ENCODE measurements at places on chromosomes 4 and X. TPM values are rescaled to one million over a fixed set of nuclear protein-coding genes. Genes with fewer than 3 reads are reported as not detected.

DNA sequence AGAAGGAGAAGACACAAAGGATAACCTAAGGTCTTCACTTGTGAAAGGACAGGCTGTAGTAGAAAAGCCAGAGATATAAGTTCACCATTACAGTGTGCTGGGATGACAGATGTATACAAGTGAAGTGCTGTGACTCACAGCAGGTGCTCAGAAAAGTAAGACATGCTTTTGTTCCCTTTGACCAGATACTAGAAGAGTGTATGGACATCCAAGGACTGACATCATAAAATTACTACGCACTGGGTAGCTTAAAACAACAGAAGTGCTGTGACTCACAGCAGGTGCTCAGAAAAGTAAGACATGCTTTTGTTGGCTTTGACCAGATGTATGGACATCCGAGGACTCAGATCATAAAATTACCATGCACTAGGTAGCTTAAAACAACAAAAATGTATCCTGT, 61.6 kb upstream of the BTC start:
- no peak for DNase-seq

DNA sequence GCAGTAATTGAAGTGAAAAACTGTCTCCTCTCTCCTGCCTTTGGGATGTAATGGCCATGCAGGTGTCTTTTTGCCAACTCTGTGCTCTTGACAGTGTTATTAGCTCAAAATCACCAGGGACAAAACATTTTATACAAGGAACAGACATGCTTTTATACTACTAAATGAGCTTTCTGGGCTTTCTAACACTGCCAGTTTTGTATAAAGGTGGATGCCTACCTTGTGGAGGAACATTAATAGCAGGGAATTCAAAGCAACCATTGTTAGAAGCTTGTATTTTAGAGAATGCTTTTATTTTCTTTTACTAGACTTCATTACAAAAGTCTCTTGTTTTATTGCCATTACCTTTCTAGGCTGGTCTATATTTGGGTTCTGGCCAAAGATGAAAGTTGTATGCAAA, 54.7 kb upstream of the ARSJ start:
- no peak for DNase-seq

DNA sequence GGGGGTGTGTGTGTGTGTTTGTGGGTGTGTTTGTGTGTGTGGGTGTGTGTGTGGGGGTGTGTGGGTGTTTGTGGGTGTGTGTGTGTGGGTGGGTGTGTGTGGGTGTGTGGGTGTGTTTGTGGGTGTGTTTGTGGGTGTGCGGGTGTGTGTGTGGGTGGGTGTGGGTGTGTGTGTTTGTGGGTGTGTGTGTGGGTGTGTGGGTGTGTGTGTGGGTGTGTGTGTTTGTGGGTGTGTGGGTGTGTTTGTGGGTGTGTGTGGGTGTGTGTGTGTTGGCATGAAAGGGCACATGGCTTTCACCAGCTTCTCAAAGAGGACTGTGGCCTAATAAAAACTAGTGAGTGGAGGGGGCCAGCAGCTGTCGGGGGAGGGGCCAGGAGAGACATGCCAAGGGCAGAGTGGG, 25.3 kb upstream of the ZNF185 start:
- no peak for DNase-seq

CFAP299 gene
- not detected for total RNA-seq

SOX3 gene
- total RNA-seq: not detected

CAPN6 gene
- total RNA-seq: not detected

ADGRA3 gene
- 13.2 TPM for total RNA-seq

UBE2K gene
- 69.5 TPM for total RNA-seq

DNA sequence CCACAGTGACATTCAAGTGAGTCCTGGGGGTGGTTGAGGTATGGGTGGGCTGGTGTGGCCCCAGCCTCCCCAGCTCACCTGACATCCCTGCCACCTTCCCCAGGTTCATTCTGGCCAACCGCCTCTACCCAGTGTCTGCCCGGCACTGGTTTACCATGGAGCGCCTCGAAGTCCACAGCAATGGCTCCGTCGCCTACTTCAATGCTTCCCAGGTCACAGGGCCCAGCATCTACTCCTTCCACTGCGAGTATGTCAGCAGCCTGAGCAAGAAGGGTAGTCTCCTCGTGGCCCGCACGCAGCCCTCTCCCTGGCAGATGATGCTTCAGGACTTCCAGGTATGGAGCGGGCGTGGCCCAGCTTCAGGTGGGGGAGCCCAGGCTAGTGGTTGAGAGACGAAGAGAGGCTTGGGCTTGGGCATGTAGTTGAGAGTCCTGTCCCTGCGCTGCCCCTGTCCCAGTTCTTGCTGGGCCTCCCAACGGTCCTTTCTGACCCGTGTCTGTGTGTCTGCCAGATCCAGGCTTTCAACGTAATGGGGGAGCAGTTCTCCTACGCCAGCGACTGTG, 1.7 kb upstream of the GDI1 start:
- DNase-seq: no peak

SOWAHD gene
- total RNA-seq: 0.23 TPM

GRCh38 chrX:123909523-123909922, 49.7 kb downstream of the XIAP start:
- DNase-seq: no peak

- DNase-seq: no peak
Observed at GRCh38 chr4:126441173-126442035, 1126.6 kb downstream of the FAT4 start.

- DNase-seq: no peak
Observed at GRCh38 chr4:159283696-159284095, 180.8 kb downstream of the RAPGEF2 start.

- DNase-seq: no peak
Observed at GRCh38 chr4:6876440-6876839, 33.2 kb upstream of the TBC1D14 start.

DNA sequence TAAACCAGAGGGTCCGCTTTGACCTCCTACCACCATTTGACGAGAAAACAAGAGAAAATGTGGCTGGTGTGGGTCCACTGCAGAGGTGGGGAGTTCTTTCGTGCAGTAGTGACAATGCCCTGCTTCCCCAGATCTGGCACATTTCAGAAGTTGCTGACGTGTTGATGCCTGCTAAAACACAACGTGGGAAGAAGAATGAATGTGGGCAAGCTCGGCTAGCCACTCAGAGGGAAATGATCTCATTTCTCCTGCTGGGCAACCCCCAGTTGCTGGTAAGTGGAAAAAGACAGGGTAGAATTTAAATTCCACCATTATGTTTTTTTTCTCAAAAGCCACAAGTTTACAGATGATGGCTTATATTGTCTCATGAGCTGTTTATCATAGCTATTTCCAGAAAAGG, 77.9 kb downstream of the LUZP4 start:
- no peak for DNase-seq

SPANXD gene
- total RNA-seq: not detected

DNA sequence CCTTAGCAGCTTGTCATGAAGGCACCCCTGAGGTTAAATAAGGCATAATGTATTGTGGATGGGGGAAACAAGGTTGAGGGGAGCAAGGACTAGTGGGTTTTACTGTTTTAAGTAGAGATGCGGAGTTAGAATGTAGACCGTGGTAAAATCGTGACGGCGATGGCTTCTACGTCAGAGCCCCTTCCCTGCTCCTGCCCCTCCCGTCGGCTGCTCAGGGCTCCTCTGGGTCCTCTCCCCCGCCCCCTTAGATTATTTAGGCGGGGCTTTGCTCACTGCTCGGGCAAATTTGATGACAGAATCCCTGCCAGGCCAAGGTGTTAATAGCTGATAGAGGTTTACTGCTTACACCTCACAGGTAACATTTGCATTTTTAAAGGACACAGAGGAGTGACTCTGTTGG, 2.3 kb downstream of the FRMPD3 start:
- DNase-seq: no peak

TMEM192 gene
- 10.6 TPM for total RNA-seq

- no peak for DNase-seq
Observed at GRCh38 chr4:3780347-3781171, 14.4 kb downstream of the ADRA2C start.

DNA sequence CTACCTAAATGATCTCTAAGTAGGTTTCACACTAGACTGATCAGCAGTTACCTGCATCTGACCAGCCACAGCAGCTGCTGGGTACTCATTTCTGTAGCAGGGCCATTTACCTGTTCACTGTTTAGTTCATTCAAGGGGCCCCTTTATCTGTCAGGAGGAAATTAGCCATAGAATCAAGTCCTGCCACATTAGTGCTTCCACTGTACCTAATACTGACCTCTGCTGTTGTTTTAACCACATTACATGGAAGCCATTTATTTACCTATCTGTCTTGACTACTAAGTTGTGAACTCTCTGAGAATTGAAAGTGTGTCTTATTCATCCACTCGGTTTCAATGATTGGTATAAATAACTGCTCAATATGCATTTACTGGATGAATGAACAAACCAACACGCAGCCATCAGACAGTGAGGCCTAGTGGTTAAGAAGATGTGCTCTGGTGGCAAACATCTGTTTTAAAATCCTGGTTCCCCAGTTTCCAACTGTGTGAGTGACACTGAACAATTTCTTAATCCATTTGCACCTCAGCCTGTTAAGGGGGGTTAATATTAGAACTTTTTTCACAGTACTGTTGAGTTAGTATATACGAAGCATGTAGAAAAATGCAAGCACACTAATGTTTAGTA, 30.0 kb upstream of the ANXA5 start:
- DNase-seq: peak; percentile 27
